Fibroblast of skin of right biceps (primary cell): ENCODE measurements at places on chromosomes 1 and 21.

- peak; percentile 79 for DNase-seq
Observed at GRCh38 chr1:70090875-70091274, 114.5 kb downstream of the LRRC40 start.

DNA sequence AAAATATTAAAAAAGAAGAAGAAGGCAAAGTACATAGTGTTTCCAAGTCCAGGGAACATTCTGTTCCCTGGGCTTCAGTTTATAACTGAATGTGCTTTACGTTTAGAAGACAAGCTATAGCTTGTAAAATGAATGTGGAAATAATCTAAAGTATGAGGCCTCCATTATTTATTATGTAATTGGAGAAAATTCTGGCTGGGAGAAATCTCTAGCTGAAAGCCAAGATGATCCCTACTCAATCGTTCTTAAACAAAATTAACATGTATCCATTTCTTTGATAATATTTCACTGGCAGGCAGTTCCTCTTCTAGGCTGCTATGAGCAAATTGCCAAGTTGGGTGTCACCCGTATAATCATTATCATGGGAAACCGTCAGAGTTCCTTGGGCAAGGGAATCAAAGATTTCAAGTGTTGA is 52.2 kb upstream of the ETS2 start:
- no peak for DNase-seq

- DNase-seq: no peak
Observed at GRCh38 chr1:86596741-86597290, 49.9 kb downstream of the CLCA4 start.

- peak; percentile 93 for DNase-seq
Observed at GRCh38 chr1:67749844-67750690, 65.1 kb downstream of the GADD45A start.

- no peak for DNase-seq
Observed at GRCh38 chr1:22584970-22585369, 21.7 kb downstream of the EPHA8 start.
